Uterine smooth muscle cell (primary cell): ENCODE measurements at places on chromosomes 1 and 21. TPM values are rescaled to one million over a fixed set of nuclear protein-coding genes. Genes with fewer than 3 reads are reported as not detected.

Gene PHLDA3
- total RNA-seq, result 98.3 and 149 TPM in 2 replicates

Gene MNDA
- not detected in 2 replicates for total RNA-seq

Gene SPATA1
- 0.37 and 1.1 TPM in 2 replicates for total RNA-seq

Gene RUNX1
- 22.1 and 24.4 TPM in 2 replicates for total RNA-seq
